Activated CD4-positive, CD25-positive, alpha-beta regulatory T cell treated with anti-CD3 and anti-CD28 coated beads, Interleukin-2, amount 50 U/mL, for 72 hours (primary cell): ENCODE measurements at places on chromosomes 6 and 20.

DNA sequence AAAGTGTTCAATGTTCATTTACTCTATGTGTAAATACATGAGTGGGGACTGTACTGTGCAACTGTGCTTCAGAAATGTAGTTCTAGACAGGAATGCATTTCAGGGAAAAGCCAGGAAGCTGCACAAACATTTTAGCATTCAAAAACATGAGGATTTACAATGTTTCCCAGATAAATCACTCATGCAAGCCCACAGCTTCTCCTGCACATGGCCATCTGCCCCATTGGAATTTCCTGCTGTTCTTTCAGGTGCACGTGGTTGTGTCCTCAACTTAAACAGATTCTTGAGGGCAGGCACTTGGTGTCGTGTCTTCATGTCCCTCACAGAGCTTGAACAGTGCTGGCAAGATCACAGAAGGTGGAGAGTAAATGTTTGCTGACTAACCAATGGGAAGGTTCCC lies 101.5 kb downstream of the UNC5CL start:
- DNase-seq, result no peak

DNA sequence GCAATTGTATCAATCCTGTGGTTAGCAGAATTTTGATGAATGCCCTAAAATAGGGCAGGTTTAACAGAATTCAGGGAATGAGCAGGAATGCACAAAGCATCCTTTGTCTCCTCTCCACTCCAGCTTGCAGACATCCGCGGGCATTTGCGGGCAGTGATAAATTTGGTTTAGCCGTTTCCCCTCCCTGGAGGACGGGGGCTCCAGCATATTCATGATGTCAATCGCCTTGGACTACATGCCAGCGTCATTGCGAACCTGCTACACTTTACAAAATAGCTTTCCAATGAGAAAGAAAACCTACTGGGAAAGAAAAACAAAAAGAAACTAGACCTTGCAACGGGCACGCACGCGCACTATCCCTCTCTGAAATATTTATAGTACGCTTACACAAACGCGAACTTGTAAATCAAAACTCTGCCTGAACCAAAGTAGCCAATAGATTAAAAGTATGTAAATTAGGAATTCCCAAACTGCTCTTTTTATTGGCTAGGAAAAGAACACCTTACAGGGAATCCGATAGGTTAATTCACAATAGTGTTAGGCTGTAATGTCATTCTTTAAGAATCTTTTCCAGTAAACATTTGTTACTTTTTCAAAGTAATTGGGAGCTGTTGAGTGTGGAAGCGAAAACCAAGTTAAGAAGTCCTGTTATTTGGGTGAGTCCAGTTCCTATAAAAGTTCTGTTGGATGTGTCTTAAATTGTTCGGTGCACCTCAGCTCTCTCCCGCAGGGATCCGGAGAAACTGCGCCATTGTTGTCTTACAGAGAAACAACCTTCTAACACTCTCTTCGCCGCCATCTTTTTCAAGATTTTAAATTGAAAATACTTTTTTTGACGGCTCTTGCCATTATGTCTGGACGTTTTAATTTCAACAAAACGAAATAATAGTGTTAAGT lies 136.7 kb downstream of the HFE start:
- DNase-seq, result peak; percentile 55

GRCh38 chr6:18330548-18331081 lies 56.5 kb upstream of the RNF144B start:
- no peak for DNase-seq

- no peak for DNase-seq
Observed at GRCh38 chr6:79335133-79335674, 100.7 kb upstream of the HMGN3 start.

DNA sequence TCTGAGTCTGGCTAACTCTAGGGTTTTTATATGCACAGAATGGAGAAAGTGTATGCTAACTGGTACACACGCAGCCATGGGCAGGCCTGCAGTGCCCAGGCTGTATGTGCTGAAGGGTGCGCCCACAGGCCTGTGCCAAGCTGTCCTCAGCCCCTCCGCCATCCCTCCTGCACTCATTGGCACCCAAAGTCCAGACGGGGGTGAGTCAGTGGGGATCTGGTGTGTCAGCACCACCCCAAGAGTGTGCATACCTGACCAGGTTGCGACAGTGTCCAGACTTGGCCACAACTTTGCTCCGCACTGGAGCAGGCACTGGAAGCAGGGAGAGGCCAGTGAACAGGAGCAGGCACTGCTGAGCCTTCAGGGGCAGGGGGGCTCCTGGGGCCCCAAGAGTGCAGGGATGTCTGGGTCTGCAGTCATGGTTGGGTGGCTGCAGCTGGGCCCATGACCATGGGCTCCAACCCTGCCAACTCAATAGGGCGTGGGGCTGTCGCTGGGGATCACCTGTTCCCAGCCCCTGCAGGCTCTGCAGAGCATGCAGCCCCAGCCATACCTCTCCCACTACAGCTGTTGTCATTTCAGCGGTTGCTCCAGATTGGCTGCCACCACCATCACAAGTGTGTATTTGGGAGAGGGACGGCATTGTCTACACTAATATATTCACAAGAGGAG lies 717.8 kb downstream of the EPHA7 start:
- DNase-seq, result no peak

DNA sequence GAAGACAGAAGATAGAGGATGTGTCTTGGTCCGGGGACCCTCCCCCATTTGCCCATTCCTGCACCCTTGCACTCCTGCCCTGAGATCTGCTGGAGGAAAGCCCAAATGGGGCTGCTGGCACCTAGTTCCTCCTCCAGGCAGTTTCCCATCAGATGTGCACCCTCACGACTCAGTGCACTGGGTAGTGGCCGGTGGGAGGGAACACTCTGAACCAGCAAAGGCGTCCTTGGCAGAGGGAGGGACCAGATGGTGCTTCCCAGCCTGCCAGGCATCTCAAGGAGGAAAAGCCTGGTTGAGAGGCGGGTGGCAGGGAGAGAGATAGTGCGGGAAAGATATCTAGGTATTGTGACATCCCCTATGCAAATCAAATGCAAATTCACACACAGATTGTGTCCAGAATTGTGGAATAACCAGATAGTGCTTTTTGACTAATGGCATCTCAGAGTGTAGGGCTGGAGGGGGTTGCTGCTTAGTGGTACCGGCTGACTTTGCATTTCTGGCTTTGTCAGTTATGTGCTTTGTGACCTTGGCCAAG lies 19.5 kb downstream of the TMEM151B start:
- no peak for DNase-seq

DNA sequence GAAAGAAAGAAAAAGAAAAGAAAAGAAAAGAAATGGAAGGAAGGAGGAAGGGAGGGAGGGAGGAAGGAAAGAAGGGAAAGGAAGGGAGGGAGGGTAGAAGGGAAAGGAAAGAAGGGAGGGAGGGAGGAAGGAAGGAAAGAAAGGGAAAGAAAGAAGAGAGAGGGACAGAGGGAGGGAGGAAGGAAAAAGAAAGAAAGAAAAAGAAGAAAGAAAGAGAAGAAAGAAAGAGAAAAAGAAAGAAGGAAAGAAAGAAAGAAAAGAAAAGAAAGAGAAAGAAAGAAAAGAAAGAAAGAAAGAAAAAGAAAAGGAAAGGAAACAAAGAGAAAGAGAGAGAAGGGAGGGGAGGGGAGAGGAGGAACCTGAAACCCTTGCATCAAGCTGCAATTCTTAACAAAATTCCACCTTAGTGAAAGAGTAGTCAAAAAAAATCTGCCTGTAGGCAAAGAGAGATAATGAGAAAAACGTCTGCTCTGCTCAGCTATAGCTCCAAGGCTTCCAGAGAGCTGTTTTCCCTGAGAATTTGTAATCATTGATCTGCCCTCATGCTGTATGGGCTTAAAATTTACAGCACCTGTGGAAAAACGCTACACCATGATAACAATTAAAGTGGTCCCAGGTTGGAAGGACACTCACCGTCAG lies 16.7 kb upstream of the MYCT1 start:
- DNase-seq, result no peak

DNA sequence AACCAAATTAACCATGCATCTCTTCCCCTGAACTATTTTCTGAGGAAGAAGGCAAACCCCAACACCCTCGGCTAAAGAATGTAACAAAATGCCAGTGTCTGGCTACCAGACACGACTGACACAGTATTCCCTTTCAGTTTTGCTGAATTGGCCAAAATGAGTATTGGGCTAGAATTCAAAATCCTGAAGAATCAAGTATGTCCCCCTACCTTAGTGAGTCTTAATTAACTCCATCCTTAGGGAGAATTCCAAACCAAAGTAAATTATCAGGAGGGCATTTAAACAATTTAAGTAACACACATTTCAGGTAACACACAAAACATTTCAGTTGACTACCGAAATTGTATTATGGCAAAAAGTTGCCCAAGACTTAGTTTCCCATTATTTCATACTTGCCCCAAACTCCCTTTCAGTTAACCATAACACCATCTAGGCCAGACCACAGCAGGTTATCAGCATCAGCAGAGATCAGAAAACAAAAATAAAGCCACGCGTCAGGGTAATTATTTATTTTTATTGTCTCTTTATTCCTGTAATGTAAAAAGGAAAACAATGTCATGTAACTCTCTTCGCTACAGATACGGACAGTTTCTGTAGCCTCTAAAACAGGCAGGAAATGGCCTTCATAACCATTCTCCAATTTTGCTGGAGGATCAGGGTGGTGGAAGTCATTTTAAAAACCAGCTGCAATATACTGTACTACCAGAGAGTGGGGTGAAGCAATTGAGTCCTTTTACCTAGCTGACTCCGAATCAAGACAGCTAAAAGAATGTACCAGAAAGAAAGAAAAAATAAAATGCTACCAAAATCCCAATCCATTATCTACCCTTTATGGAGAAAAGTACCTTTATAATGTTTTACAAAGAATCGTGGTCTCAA lies 1.9 kb downstream of the SNX5 start:
- no peak for DNase-seq

- DNase-seq, result no peak
Observed at GRCh38 chr6:136568129-136568528, 17.9 kb upstream of the MAP7 start.

DNA sequence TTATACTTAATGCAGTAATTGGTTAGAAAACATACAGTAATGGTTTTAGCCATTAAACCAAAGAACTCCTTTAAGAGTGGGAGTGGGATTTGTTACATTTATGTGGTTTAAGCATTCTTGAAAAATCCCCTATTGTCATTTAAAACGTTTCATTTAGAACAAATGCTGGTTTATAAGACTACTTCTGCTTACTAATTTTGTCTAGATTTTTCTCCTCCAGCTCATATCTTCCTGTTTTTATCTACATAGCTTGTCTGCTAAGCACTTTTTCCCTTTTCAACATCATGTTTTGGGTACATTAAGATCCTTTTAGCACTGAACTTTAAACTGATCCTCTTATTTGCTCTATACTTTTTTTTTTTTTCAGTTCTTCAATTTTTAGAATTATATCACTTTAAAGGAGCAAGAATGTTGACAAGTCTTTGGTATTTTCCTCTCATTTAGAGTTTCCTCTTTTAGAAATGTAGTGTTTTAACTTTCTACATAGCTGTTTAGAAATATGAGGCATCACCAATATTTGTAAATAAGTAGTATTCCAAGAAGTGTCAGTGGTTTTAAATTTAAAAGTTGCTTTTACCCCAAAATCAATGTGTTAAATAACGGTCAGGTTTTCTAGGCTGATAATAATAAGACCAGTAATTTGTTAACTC lies 80.9 kb downstream of the SESN1 start:
- no peak for DNase-seq

GRCh38 chr6:30735668-30736314 lies 6.7 kb downstream of the FLOT1 start:
- DNase-seq, result no peak

- DNase-seq, result no peak
Observed at GRCh38 chr6:81997090-81997926, 244.8 kb upstream of the TENT5A start.

GRCh38 chr6:71043902-71044301 lies 87.0 kb upstream of the B3GAT2 start:
- no peak for DNase-seq

DNA sequence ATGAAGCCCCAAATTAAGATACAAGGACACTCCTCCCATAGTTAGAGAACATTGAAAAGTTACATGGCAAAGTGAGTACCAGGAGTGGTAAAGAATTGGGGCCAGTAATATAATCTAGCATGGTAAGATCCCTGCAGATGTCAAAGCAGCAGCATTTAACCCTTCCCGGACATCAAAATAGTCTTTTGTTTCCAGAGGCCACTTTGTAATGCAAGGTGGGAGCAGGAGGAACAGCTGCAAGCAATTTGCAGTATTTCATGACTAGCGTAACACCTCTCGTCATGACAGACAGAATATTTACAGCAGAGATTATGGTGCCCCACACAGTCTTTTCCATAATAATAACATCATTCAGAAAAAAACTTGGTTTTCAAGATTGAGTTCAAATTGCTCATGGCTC lies 123.2 kb upstream of the VGLL2 start:
- DNase-seq, result no peak

DNA sequence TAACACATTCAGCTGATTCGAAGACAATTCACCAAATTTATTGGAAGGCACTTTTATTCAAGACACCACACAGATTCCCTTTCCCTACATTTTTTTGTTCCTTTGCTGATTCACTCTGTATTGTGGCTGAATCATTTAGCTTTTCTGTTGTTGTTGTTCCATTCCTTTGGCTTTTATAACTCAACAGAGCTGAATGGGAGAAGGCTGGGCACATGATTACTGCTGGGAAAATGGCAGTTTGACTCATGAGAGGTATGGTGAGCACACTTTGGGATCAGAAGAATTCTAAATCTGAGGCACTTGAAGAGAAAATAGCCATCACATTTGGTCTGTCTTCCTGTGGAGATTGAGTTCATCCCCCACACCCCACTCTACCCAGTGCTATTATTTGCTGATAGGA lies 15.7 kb upstream of the SAYSD1 start:
- DNase-seq, result no peak

DNA sequence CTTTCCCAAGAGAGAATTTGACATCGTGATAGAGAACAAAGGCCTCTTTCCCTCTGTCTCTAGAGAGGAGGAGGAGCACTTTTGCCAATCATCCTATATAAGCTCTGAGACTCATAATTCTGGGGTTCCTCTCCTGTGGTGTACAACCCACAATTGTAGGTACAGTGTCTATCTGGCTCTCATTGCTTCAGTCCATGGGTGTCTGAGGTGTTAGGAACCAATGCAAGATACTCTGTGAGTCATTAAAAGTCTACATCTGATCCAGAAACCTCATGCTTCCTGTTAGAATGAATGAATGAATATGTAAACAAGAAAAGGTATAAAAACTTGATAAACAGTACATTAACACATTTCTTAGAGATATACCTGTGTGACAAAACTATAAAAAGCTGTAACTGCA lies 356.7 kb downstream of the QKI start:
- DNase-seq, result no peak

GRCh38 chr6:147248859-147249258 lies 44.6 kb downstream of the STXBP5 start:
- no peak for DNase-seq

DNA sequence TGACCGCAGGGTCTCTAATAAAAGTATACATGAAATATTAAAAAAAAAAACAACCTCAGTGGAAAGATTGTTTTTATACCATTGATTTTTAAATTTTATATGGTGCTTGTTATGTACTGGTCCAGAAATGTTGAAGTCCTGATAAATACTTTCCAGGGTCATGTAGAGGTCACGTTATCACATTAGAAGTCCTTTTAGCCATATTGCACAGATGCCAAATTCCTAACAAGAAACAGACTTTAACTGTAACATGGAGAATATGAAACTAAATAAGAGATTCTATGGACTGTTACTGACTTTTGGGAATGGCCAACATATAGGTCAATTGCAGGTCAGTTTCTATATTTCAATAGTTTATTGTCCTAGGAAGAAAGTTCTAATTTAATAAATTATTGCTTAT lies 89.0 kb downstream of the ADGRB3 start:
- DNase-seq, result no peak

- no peak for DNase-seq
Observed at GRCh38 chr6:165697171-165697570, 34.1 kb upstream of the PDE10A start.
